ENCODE measurements at places on chromosomes 4 and X.

DNA sequence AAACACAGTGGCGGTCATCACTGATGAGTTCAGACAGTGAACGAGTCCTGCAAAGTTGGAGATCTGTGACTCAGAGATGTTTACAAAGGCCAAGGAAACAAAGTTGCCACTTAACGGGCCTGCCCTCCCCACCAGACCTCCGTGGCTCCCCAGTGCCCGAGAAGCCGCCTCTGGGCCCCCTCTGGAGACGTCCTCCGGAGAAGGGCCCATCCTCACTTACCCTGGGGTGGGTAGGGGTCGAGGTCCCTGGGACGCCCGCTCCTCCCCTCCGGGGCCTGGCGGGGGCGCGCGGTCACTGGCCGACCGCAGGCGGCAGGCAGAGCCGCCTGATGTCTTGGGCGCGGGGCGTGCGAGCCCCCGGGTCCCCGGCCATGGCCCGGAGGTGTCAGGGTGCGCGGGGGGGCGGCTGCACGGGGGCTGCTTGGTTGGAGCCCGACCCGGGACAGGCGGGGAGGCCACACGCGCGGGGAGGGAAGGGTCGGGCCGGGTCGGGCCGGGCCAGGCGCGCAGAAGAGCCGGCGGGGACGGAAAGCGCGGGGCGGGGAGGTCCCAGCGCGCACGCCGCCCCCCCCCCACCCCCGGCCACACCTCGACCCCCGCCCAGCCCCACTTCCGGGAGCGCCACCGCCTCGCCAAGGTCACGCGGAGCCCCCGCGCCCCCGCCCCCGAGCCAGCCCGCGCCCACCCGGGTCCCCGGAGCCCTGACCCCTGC, 529 bp downstream of the DHRSX start:
- DNase-seq, result no peak

DNA sequence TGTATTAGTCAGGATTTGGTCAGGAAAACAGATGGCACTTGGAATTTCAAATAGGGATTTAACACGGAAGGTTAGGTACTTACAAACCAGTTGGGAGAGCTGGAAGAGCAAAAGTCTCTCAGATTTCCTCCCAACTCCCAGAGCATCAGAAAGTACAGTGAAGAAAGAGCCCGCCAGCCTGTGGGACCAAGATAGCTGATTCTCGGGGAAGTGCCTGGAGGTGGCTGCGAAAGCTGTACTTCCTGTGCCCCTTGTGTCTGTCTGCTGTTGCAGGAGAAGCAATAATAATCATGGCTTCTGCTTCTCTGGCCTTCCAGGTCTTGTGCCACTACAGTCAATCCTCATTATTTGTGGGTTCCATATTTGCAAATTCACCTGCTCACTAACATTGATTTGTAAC, 221.0 kb upstream of the BCOR start:
- no peak for DNase-seq

DNA sequence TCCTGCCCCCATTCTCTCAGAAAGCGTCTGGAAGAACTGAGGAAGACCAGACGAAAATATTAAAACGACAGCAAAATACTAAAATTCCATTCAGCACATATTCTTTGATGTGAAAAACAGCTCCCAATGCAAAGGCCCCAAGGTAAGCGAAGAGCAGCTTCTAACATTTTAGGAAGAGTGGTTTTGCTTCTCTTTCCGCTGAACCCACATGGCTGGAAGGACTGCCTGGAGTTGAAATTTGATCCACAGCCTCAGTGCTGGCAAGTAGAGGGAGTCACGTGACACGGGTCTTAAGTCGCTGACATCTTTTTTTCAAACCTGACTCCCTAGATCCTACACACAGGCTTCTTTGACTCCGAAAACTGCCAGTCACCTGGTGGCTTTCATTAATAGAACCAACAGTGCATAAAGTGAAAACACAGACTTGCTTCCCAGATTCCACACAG, at the start of gene FAM13A:
Gene FAM13A, minus strand, starts transcription at position 233 of the 446 bp plus-strand sequence. Its CDS starts 221 bp downstream, at position 12.
- DNase-seq, result peak; percentile 50

DNA sequence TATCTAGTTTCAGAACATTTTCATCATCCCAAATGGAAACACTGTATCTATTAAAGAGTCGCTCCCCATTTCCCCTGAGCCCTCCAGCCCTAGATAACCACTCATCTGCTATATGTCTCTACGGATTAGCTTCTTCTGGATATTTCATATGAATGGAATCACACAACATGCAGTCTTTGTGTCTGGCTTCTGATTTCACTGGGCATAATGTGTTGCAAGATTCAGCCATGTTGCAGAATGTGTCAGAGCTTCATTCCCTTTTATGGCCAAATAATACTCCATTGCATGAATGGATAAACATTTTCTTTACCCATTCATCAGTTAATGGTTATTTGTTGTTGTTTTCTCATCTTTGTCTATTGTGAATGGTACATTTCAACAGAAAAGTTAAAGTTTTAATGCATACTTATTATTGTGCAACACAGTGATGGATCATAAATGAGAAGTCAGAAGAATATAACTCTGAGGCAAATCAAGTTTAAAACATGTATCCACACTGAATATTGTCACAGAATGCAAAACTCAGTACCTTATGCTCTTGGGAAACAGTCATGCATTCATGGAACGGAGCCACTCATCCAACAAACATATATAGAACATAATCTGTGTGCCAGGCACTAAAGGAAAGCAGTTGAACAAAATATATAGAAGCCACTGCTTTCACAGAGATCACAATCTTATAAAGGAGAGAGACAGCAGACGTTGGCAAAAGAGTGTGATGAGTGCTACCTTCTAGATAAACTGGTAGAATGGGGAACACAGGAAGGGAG, 57.8 kb upstream of the MAGEA4 start:
- no peak for DNase-seq

GRCh38 chrX:153628665-153629064, 18.3 kb upstream of the DUSP9 start:
- no peak for DNase-seq
